Activated CD4-positive, alpha-beta T cell treated with anti-CD3 and anti-CD28 coated beads, Interleukin-2, amount 10 ng/mL, durations not matched to agents 24 days and 14 days (primary cell): ENCODE measurements at places on chromosomes 4 and X. TPM values are rescaled to one million over a fixed set of nuclear protein-coding genes. Genes with fewer than 3 reads are reported as not detected.

BEND2 gene
- not detected in 2 replicates for total RNA-seq

CLDN22 gene
- not detected in 2 replicates for total RNA-seq

P2RY10 gene
- total RNA-seq, result 34.1 and 38.8 TPM in 2 replicates

DNA sequence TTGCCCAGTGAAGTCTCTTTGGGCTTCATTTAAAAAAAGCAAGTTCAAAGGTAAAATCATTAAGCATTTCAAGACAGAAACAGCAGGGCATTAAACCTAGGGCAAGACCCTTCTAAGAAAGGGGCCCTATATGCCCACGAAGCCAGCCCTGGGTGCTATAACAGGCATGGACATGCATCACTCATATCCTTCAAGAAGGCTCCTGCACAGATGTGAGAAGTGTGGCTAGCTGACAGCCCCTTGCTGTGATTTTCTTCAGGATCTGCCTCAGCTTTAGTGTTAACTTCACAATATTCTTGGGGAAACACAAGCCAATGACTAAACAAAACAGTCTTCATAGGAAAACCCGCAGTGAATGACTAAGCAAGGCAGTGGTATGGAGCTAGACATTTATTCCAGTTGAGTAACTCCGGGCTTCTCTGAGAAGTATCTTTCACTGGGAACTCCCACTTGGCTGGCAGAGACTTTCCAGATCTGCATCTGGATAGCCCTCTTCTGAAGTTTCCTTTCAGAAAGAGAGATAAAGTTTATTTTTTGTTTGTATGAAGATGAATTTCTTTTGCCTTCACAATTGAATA, 11.9 kb upstream of the MAOA start:
- DNase-seq, result no peak
- no peaks in the 10 kb centered on the region for H3K36me3 ChIP-seq
- H3K27me3 ChIP-seq, result no peaks in the 10 kb centered on the region
- no peak overlapping the region for H3K27ac ChIP-seq

DCAF4L1 gene
- total RNA-seq, result 0.19 and 0.21 TPM in 2 replicates

GRCh38 chrX:107206697-107207065, 270 bp downstream of the DNAAF6 start:
- H3K27me3 ChIP-seq, result no peaks in the 10 kb centered on the region
- peak overlapping the region; percentile 67 for H3K27ac ChIP-seq
- no peak for DNase-seq
- H3K36me3 ChIP-seq, result no peaks in the 10 kb centered on the region

- H3K27me3 ChIP-seq, result no peaks in the 10 kb centered on the region
- H3K4me3 ChIP-seq, result no peak overlapping the region
- no peaks in the 10 kb centered on the region for H3K36me3 ChIP-seq
- no peak for DNase-seq
These were observed 114.5 kb upstream of the PAQR3 start for GRCh38 chr4:79053754-79054153.

GRCh38 chr4:101258883-101259282, 88.4 kb downstream of the PPP3CA start:
- H3K36me3 ChIP-seq, result no peaks in the 10 kb centered on the region
- H3K4me1 ChIP-seq, result peaks cover 8% of the 10 kb centered on the region
- H3K4me3 ChIP-seq, result no peak overlapping the region
- H3K27ac ChIP-seq, result no peak overlapping the region

- peaks cover 4% of the 10 kb centered on the region for H3K27me3 ChIP-seq
- DNase-seq, result no peak
- H3K27ac ChIP-seq, result no peak overlapping the region
These were observed 3.9 kb downstream of the SERTM2 start for GRCh38 chrX:111515298-111515697.

PPM1K gene
- total RNA-seq, result 38.8 and 43.8 TPM in 2 replicates

- no peak for DNase-seq
- H3K27ac ChIP-seq, result no peak overlapping the region
- H3K36me3 ChIP-seq, result no peaks in the 10 kb centered on the region
- H3K4me3 ChIP-seq, result no peak overlapping the region
These were observed 115.5 kb upstream of the FAM9A start for GRCh38 chrX:8916697-8917096.

- no peak for DNase-seq
- H3K4me1 ChIP-seq, result no peaks in the 10 kb centered on the region
- no peaks in the 10 kb centered on the region for H3K27me3 ChIP-seq
- no peak overlapping the region for H3K4me3 ChIP-seq
- no peak overlapping the region for H3K27ac ChIP-seq
These were observed 367.6 kb upstream of the AGA start for GRCh38 chr4:177809791-177810190.

DNA sequence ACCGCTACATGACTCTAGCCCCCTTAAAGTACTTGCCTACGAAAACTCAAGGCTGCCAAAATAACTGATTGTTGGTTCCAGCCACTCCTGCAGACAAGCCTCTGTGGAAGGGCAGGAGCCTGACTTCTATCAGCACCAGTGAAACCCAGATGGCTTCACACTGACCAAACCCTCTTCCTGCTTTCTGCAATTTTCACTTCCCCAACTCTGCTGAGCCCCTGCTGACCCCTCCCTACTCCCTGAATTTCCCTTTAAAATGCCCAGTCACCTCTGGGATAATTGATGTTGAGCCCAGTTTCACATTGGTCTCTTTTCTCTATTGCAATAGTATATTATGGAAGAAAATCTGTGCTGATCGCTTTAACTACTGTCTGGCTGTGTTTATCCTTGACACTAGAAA, 61.6 kb upstream of the STS start:
- peaks cover 3% of the 10 kb centered on the region for H3K36me3 ChIP-seq
- no peak overlapping the region for H3K4me3 ChIP-seq
- H3K27ac ChIP-seq, result no peak overlapping the region
- no peak for DNase-seq
- peaks cover 5% of the 10 kb centered on the region for H3K27me3 ChIP-seq
- peaks cover 41% of the 10 kb centered on the region for H3K4me1 ChIP-seq

- no peaks in the 10 kb centered on the region for H3K27me3 ChIP-seq
- DNase-seq, result no peak
- peaks cover 12% of the 10 kb centered on the region for H3K4me1 ChIP-seq
- H3K27ac ChIP-seq, result no peak overlapping the region
- H3K36me3 ChIP-seq, result peaks cover 46% of the 10 kb centered on the region
These were observed 64.7 kb downstream of the DHX15 start for GRCh38 chr4:24519649-24520048.

DNA sequence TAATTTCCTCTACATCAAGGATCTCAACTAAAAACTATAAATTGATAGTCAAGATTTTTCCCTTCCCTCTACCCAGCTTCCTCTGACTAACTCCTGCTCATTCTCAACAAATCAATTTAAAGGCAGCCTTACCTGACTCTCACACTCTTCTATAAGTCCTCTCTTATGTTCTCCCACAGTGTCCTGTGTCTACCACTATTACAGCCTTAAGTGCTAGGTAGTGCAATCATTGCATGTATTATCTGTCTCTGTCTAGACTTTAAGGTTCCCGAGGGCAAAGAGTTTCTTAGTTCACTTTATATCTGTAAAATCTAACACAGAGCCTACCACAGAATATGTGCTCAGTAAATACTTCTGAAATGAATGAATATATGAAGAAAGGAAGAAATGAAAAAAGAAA, 123.7 kb downstream of the BTC start:
- H3K4me1 ChIP-seq, result no peaks in the 10 kb centered on the region
- H3K4me3 ChIP-seq, result no peak overlapping the region
- no peak overlapping the region for H3K27ac ChIP-seq

- H3K4me3 ChIP-seq, result no peak overlapping the region
- H3K36me3 ChIP-seq, result no peaks in the 10 kb centered on the region
- DNase-seq, result no peak
- no peaks in the 10 kb centered on the region for H3K27me3 ChIP-seq
- no peak overlapping the region for H3K27ac ChIP-seq
These were observed 824.0 kb downstream of the RAPGEF2 start for GRCh38 chr4:159926871-159927270.

P2RY4 gene
- 0.21 and 0.24 TPM in 2 replicates for total RNA-seq

DNA sequence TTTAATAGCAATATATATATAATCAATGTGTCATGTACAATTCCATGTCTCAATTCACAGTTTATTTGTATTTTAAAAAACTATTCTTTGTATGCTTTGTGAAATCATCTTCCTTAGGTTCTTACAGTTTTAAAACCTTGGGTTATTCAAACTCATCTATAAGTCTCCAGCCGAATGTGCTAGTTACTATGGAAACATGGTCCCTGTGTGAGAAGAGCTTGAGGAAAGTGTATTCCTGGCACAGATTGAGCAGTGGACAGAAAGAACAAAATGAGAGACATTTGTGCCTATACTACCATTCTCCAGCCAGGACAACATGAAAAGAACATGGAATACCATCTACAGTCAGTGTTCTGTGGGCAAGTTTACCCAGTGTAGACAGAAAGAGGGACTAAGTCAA, 103.4 kb downstream of the EFHC2 start:
- H3K4me1 ChIP-seq, result peaks cover 7% of the 10 kb centered on the region
- no peaks in the 10 kb centered on the region for H3K27me3 ChIP-seq
- H3K4me3 ChIP-seq, result no peak overlapping the region
- H3K36me3 ChIP-seq, result no peaks in the 10 kb centered on the region

DNA sequence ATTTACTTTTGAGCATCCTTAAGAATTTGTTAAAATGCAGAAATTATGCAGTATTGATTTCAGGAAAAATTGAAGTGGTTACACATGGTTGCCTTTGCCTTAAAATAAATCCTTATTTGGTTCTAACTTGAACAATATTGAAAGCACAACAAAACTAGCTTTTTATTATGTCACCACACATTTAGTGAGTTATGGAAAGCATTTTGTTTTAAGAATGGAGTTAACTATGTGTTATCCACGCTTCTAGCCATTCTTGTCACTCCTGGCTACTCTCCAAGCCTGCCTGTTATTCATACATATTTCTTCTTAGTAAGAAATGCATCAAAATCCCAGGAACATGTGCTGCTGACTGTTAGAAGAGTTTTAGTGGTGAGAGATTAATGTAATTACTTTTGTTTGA, 73.9 kb downstream of the FAT4 start:
- no peak overlapping the region for H3K27ac ChIP-seq
- H3K27me3 ChIP-seq, result no peaks in the 10 kb centered on the region
- DNase-seq, result no peak
- H3K4me3 ChIP-seq, result no peak overlapping the region
- no peaks in the 10 kb centered on the region for H3K4me1 ChIP-seq
- H3K36me3 ChIP-seq, result no peaks in the 10 kb centered on the region

DNA sequence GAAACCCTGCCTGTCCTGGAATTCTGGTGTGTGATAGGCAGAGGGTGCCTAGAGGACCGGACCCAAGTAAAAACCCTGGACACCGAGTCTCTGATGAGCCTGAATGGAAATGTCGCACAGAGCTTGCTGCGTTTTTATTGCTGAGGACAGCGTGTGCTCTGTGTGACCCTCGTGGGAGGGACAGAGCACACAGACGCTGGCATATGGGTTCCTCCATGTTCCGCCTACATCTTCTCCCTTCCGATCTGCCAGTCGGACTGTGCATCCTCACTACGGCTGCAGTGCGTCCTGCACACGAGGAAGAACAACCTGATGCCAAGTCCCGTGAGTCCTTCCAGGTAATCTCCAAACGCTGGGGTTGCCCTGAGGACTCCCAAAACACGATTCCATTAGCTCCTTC, 68.3 kb downstream of the AFAP1 start:
- no peak overlapping the region for H3K4me3 ChIP-seq
- no peak for DNase-seq
- H3K36me3 ChIP-seq, result peaks cover 13% of the 10 kb centered on the region

BRCC3 gene
- total RNA-seq, result 28.8 and 28.9 TPM in 2 replicates

HMGN5 gene
- total RNA-seq, result 0.88 and 1.5 TPM in 2 replicates
